NCI-H2081 treated with DMSO at 0.1 percent for 48 hours (cell line): ENCODE measurements at places on chromosomes 13 and 19.

DNA sequence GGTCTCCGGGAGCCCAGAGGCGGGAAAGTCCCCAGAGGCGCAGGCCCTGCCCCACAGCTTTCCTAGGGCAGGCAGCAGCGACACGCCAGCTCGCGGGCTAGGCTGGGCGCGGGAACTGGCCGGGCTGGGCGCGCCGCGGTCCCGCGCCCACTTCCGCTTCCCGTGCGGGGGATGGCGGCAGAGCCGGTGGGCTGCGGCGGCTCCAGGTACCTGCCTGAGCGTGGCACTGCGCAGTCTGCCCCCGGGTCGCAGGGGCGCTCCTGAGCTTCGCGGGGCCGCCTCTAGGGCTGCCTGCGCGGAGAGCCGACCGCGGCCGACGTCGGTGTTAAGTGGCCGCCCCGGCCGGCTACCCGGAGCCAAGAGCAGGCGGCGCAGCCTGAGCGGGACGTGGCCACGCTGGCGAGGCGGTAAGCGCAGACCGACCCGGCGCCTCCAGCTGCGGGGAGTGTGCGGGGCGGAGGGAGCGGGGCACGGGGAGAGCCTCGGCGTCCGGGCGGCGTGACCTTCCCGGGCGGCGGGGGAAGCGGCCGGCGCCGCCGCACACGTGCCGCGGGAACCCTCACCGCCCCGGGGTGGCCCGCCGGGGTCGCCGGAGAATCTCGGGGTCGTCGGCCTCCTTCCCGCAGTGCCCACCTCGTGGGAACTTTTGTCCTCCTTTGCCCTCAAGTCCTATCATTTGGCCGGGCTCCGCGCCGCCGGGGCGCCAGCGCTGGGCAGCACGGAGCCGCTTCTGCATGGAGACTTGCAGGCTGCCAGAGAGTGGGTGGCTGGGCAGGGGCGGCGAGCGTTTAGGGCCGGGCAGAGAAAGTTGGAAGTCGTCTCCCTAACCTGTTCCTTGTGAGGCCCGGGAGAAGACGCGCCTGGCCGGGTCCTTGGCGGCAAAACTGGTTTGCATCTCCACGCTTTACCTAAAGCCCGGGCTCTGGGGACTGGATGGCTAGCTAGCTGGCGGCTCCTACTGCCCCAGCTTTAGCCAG lies 31.4 kb upstream of the MPHOSPH8 start:
- DNase-seq, result no peak

GRCh38 chr13:108281901-108282300 lies 12.4 kb downstream of the TNFSF13B start:
- no peak for DNase-seq

GRCh38 chr19:14530005-14530348 lies 583 bp downstream of the TECR start:
- DNase-seq, result no peak

GRCh38 chr19:56153507-56153906 lies 12.4 kb downstream of the ZNF444 start:
- DNase-seq, result no peak

DNA sequence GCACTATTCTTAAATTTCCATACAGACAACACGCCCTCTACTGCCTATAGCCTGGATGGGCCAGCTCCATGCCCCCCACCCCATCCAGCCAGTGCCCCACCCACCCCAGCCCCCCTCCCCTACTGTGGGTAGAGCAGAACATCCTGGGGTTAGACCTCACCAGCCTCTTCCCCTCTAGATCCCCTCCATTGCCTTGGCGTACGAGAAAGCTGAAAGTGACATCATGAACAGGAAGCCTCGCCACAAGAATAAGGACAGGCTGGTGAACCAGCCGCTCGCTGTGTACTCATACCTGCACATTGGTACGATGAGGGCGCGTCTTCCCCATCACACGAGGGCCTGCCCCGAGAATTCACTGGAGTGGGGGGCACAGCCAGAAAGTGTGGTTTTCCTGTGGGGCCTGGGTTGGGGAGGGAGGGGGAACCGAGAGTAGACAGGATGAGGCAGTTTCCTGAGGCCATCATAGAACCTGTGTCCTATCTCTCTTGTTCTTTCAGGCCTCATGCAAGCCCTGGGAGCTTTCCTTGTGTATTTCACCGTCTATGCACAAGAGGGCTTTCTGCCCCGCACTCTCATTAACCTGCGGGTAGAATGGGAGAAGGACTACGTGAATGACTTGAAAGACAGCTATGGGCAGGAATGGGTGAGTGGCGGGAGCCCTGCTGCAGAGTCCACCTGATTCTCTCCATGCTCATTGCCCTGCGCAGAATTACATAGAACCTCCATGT lies 29.1 kb downstream of the ATP12A start:
- no peak for DNase-seq

DNA sequence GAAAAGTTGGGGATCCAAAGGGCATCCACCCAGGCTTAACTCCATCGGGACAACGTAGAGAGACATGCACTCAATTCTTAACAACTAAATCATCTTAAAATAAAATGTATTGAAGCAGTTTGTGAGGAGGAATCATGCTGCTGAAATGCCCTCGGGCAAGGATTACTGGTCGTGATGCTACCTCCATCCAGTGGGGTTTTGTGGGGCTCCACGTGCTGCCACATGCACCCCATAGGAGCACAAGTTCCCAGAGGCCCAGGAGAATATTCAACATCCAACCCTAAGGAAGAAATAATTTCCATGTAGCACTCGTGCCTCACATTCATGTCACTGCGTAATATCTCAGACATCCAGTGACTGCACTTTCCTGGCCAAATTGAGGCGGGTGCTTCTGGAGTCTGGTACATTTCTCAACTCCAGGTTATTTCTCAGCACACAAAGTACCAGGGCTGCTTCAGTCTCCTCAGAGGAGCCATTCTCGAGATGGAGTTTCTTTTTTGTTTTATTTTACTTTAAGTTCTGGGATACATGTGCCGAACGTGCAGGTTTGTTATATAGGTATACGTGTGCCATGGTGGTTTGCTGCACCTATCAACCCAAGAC lies 429.8 kb downstream of the FOXO1 start:
- DNase-seq, result no peak

- no peak for DNase-seq
Measured at GRCh38 chr13:99540530-99540929, 39.3 kb downstream of the TM9SF2 start.

DNA sequence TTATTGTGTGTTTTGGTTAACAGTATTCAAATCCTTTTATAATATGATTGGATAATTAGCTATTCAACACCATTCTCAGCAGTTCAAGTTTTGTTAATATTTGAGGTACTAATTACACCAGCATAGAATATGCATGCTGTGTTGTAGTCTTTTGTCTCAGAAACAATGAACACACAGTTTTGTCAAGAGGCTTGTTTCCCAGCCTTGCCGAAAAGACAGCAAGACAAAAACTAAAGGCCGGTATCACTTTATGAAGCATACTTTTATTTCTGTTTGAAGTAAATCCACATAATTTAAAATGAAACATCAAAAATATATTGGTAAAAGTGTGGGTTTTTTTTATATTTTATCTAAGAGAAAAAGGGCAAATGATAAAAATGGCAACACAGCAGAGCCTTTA lies 7.5 kb downstream of the GPR180 start:
- no peak for DNase-seq

DNA sequence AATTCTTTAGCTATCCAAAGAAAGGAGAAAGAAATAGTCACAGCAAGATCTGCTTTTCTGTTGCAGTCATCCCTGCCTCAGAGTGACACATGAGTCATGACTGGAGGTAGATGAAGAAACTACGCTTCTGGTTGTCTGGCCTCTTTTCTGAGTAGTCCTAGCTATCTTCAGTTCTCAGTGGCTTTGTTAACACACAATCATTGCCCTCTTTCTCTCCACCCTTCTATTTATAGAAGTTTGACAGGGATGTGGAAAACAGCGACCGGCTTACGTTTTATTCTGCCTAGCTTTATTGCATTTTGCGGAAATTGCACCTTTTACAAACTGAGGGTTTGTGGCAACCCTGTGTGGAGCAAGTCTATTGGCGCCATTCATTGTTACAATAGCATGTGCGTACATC lies 26.7 kb downstream of the SPATA13 start:
- DNase-seq, result no peak

GRCh38 chr19:51196181-51196580 lies 28.7 kb upstream of the CD33 start:
- no peak for DNase-seq

GRCh38 chr13:63481334-63481733 lies 2065.7 kb upstream of the PCDH20 start:
- DNase-seq, result no peak

GRCh38 chr13:42099962-42100675 lies 51.7 kb downstream of the DGKH start:
- DNase-seq, result no peak

DNA sequence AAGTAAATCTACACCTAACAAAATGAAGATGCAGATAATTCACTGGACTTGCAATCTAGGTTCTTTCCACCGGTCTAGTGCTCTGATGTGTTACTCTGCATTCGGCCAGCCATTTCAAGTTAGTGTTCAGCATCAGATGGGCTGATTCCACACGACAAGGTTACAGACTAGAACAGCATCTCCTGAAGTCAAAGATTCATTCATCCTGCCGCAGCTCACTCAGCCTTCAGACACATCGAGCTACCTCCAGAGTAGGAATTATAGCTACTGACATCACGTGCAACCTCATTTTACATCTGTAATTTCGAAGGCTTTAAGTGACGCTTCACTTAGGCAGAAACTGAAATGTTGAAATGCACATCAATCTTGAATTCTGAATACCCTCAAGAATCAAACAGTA lies 76.5 kb downstream of the LHFPL6 start:
- DNase-seq, result no peak

- DNase-seq, result no peak
Measured at GRCh38 chr13:29756506-29756905, 93.9 kb downstream of the UBL3 start.

- no peak for DNase-seq
Measured at GRCh38 chr19:11887234-11887610, 360 bp upstream of the ZNF69 start.

DNA sequence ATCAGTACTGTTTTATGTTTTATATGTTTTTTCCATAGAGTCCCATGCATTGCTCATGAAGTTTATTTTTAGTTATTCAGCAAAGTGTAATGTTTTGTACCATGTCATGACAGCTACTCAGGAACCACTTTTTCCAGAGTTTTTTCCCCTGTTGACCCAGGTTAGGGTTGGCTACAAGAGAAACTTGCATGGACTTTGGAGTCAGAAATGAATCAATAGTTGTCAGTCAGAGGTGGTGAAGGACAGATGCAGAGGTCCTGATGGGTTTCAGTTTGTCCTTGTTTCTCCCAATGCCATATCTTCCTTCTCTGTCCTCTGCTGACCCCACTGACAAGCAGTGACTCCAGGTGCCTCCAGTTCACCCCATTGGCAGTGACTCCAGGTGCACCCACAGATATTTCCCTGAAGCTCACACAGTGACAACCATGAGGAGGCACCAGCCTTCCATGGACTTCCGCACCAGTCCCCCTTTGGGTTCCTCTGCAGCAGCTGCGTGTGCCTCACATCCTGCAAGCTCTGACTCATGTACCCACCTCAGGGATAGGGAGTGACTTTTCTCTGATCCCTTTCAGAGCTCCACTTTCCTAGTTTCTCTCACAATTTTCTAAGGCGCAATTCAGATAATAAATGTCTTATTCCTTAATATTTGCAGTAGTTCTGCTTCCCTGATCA lies 92.1 kb downstream of the AKAP11 start:
- no peak for DNase-seq

DNA sequence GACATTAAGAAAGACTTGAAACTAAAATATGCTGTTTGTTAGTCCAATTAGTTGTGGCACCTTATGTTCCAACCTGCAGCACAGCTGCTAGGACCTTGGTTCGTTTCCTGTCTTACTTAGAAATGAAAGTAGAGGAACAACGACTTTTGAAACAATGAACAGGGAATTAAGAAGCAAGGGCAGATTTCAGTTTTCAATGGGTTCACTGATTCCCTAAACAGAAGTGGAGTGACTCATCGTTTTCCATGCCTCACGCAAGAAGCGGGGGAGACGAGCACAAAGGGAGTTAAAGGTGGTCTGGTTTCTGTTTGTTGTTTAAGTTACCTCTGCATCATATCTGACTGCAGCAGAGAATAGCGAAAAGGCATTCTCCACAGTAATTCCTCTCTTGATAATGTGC lies 44.8 kb downstream of the PHF11 start:
- DNase-seq, result no peak

- no peak for DNase-seq
Measured at GRCh38 chr13:59587030-59587429, 576.7 kb downstream of the DIAPH3 start.

DNA sequence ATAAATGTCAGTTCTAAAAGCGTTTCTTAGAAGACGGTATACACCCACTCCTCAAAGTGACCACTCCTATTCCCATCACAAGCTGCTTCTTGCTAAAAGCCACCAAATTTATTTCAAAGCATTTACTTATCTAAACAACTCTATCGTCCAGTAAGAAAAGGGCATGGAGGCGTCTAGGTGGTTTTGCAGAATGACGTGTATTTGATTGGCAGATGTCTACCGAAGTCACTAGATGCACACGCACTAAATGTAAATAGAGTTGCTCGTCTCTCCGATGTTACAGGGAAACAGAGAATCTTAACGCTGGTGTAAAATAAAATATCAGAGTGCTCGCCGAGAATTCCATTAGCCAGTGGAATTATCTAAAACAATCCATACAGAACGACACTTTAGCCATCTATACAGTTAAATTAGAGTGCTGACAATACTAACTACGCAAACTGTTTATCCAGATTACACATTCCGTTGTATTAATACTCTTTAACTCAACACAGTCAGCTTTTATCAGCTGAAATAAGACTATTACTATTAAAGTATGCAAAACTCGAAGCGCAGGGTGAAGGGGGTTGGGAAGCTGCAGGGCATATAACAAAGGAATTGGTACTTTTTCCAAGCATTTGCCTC lies 1.9 kb downstream of the KLF12 start:
- DNase-seq, result no peak

GRCh38 chr13:47129461-47129860 lies 232.6 kb upstream of the HTR2A start:
- no peak for DNase-seq

DNA sequence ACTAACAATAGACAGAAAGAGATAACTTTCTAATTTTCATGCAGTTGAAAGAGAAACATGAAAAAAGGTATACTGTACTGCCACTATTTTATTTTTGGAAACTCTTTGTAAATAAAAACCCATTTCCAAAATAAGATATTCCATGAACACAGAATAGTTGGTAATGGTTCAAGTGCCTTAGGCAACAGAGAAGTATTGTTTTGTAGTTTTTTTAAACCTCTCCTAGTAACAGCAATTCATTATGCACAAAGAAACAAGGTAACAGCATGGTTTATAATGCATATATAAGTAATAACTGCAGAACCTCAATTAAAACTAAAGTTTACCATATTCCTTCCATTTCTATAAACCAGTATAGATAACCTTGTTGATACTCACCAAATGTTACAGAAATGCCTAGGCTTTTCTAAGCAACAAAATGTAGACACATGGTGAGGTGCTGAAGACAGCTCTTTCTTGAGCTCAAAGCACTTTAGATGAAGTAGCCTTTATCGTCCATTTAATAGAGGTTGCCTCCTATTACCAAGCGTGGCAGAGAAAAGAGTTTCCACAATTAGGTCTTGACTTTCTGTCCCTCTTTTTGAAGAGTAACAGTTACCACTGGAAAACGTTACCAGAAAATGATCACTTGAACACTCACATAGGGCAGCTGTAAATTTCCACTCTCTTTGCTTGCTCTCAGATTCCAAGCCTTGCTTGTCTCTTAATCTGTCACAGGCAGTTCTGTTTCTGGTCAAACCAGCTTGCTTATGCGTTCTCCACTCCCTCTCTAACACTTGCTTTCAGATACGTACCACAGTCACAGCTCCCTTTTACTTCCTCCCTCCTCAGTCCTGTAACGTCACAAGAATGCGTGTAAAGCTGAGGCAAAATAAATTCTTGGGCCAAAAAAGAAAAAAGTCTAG lies 42.9 kb downstream of the CAB39L start:
- no peak for DNase-seq
